ENCODE measurements at places on chromosomes 11 and 22.

GRCh38 chr22:48785792-48786678, 1041.6 kb downstream of the BRD1 start:
- no peak for DNase-seq
- H3K4me1 ChIP-seq: no peaks in the 10 kb centered on the region
- H3K27ac ChIP-seq: no peak overlapping the region
- no peaks in the 10 kb centered on the region for H3K36me3 ChIP-seq
- H3K4me3 ChIP-seq: no peak overlapping the region

DNA sequence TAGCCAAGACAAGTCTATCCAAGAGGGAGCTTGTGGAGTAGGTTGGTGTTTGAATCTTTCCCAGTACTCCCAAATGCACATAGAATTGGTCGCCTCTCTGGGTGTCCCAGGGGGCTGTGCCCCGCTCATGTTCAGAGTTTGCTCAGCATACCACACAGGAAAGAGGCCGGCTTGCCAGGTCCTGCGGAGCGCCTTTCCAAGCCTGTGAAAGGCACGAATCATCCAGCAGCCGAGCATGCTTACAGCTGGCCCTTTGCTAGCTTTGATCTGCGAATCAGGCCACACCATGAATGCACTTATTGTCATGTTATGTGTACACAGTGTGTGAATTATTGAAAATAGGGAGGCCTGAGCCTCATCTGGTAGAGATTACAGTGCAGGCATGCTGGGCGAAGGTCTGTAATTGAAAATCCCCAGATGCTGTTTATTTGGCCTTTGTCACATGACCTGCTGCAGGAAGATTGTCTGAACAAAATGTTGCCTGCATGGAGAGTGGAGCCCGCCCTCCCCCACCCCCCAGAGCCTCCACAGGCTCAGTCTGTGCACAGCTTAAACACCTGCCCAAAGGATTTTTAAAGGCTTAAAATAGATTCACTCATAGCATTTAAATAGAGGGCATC, 163.3 kb upstream of the RASSF10 start:
- peaks cover 23% of the 10 kb centered on the region for H3K4me1 ChIP-seq
- DNase-seq: peak; percentile 78
- H3K27ac ChIP-seq: peak overlapping the region; percentile 13
- no peaks in the 10 kb centered on the region for H3K27me3 ChIP-seq
- no peak overlapping the region for H3K4me3 ChIP-seq

- peaks cover 5% of the 10 kb centered on the region for H3K4me1 ChIP-seq
- no peak overlapping the region for H3K27ac ChIP-seq
- no peak for DNase-seq
- peaks cover 52% of the 10 kb centered on the region for H3K36me3 ChIP-seq
- no peak overlapping the region for H3K4me3 ChIP-seq
Observed at GRCh38 chr11:20102397-20102796, 57.9 kb downstream of the DBX1 start.

DNA sequence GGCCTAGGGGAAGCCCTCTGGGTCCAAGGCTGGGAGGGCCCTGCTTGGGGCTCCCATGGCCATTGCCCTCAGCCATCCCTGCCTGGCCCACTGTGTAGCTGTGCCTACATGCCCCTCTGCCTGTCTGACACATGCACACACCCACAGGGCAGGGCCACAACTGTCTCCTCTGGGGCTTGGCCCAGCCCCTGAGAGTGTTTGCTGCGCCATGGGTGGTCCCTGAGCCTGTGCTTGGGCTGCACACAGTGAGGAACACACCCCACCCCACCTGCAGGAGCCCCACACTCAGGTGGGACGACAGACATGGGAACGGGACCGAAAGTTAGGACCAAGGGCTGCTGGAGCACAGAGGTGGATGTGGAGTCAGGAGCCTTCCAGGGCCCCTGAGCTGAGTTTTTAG, 489.5 kb downstream of the TBC1D22A start:
- H3K4me3 ChIP-seq: no peak overlapping the region
- H3K27ac ChIP-seq: no peak overlapping the region
- no peaks in the 10 kb centered on the region for H3K4me1 ChIP-seq
- H3K27me3 ChIP-seq: no peaks in the 10 kb centered on the region

- DNase-seq: no peak
Observed at GRCh38 chr22:33984656-33985285, 64.5 kb upstream of the LARGE1 start.

- peaks cover 17% of the 10 kb centered on the region for H3K27me3 ChIP-seq
- DNase-seq: no peak
- no peak overlapping the region for H3K27ac ChIP-seq
- no peaks in the 10 kb centered on the region for H3K4me1 ChIP-seq
- H3K36me3 ChIP-seq: no peaks in the 10 kb centered on the region
Observed at GRCh38 chr11:129747071-129747470, 68.6 kb upstream of the TMEM45B start.
